MM.1S (cell line): ENCODE measurements at places on chromosomes 4 and X.

DNA sequence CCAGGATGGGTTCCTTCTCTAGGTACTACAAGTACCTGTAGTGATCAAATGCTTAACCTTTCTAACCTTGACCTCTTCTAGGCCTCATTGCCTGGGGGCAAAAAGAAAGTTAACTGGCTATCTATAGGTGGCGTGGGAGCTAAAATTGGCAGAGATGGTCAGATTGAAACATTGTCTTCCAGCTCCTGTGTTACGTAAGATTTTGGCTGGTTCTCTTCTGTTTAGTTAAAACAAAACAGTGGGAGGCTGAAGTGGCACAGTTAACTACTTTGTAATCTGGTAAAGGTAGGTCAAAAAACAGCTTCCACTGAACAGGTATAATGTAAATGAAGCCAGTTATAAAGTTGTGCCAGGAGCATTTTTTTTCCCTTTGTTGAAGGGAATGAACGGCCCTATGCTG, 115.2 kb downstream of the MBNL3 start:
- H3K36me3 ChIP-seq: no peaks in the 10 kb centered on the region
- H3K4me1 ChIP-seq: no peaks in the 10 kb centered on the region
- H3K27ac ChIP-seq: no peak overlapping the region
- no peak for DNase-seq

GRCh38 chr4:139655116-139655515, 10.5 kb upstream of the MGST2 start:
- no peak for DNase-seq
- H3K27me3 ChIP-seq: no peaks in the 10 kb centered on the region
- no peaks in the 10 kb centered on the region for H3K4me1 ChIP-seq
- H3K4me3 ChIP-seq: no peak overlapping the region
- no peak overlapping the region for H3K27ac ChIP-seq
- no peaks in the 10 kb centered on the region for H3K36me3 ChIP-seq

GRCh38 chr4:17166954-17167353, 268.5 kb upstream of the LDB2 start:
- no peaks in the 10 kb centered on the region for H3K36me3 ChIP-seq
- H3K4me3 ChIP-seq: no peak overlapping the region
- H3K4me1 ChIP-seq: no peaks in the 10 kb centered on the region
- no peak for DNase-seq
- no peak overlapping the region for H3K27ac ChIP-seq

- H3K4me3 ChIP-seq: no peak overlapping the region
- H3K27me3 ChIP-seq: no peaks in the 10 kb centered on the region
- no peak for DNase-seq
- H3K4me1 ChIP-seq: no peaks in the 10 kb centered on the region
Measured at GRCh38 chrX:129347291-129347690, 176.0 kb downstream of the SMARCA1 start.

DNA sequence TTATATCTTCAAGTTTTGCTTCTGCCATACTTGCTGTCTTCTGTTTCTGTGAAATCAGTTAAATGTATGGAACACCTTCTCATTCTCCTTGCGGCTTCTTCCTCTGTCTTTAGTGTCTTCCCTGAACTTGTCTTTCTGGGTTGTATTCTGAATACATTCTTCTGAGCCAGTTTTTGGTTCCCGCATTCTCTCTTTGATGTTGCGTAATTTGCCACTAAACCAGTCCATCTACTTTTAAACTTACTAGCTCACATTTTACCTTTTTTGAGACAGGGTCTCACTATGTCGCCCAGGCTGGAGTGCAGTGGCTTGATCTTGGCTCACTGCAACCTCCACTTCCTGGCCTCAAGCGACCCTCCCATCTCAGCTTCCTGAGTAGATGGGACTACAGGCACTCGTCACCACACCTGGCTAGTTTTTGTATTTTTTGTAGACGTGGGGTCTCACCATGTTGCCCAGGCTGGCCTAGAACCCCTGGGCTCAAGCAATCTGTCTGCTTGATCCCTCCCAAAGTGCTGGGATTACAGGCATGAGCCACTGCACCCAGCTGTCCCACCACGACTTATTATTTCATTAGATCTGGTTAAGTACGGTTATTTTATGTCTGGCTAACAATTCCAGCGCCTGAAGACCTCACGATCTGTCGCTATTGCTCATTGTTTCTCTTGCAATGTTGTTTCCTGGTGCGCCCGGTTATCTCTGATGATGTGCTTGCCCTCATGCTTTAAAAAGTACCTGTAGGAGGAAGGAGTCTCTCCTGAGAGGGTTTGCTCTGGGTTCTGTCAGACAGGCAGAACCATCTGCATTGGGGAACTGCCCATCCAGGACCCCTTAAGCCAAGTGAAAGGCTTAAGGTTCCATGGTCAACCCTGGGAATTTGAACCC, 9.8 kb upstream of the FAM3A start:
- H3K36me3 ChIP-seq: no peaks in the 10 kb centered on the region
- H3K27me3 ChIP-seq: no peaks in the 10 kb centered on the region
- H3K4me3 ChIP-seq: no peak overlapping the region
- no peak for DNase-seq
- H3K4me1 ChIP-seq: no peaks in the 10 kb centered on the region

GRCh38 chrX:155070038-155070437, 898 bp downstream of the CMC4 start:
- H3K27me3 ChIP-seq: no peaks in the 10 kb centered on the region
- no peaks in the 10 kb centered on the region for H3K36me3 ChIP-seq
- H3K4me3 ChIP-seq: peak overlapping the region; percentile 66
- no peak for DNase-seq

DNA sequence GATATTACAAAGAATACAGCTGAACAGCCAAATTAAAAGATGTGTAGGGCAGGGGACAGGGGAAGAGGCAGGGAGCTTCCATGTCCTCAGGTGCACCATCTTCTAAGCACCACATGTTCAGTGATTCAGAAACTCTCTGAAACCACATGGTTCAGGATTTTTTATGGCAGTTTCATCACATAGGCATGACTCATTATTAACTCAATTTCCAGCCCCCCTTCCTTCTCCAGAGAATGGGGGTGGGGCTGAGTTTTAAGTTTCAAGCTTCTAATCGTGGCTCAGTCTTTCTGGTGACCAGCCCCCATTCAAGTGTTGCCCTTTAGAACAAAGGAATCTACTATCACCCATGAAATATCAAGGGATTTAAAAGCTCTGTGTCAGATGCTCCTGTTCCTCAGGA, 317.8 kb upstream of the GALNT7 start:
- H3K36me3 ChIP-seq: no peaks in the 10 kb centered on the region
- no peaks in the 10 kb centered on the region for H3K27me3 ChIP-seq
- no peak overlapping the region for H3K27ac ChIP-seq

- H3K4me3 ChIP-seq: no peak overlapping the region
- no peak for DNase-seq
- no peaks in the 10 kb centered on the region; the same call in 1 of the 2 replicates for H3K36me3 ChIP-seq
- no peaks in the 10 kb centered on the region for H3K27me3 ChIP-seq
- H3K4me1 ChIP-seq: 0 out of 2 replicates have a peak, but pooled peaks cover 4% of the 10 kb centered on the region
- no peak overlapping the region for H3K27ac ChIP-seq
Measured at GRCh38 chrX:154488336-154489075, 1.9 kb downstream of the SLC10A3 start.

DNA sequence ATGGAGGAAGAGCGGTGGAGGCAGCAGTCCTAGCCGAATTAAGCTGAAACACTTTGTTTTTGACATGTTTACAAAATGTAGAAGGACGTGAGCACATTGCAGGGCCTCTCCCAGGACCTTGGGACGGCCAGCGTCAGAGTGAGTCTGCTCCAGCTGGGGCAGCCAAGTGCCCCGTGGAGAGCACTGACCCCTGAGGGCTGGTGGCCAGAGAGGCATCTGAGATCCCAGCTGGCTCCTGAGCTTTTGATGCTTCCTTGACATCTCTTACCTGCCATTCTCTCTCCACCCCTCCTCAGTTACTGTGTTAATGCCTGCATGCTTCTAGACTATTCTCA, 24.7 kb downstream of the NAT8L start:
- H3K4me3 ChIP-seq: no peak overlapping the region
- H3K4me1 ChIP-seq: no peaks in the 10 kb centered on the region
- DNase-seq: no peak
- no peaks in the 10 kb centered on the region for H3K36me3 ChIP-seq
- H3K27ac ChIP-seq: no peak overlapping the region
- H3K27me3 ChIP-seq: no peaks in the 10 kb centered on the region

DNA sequence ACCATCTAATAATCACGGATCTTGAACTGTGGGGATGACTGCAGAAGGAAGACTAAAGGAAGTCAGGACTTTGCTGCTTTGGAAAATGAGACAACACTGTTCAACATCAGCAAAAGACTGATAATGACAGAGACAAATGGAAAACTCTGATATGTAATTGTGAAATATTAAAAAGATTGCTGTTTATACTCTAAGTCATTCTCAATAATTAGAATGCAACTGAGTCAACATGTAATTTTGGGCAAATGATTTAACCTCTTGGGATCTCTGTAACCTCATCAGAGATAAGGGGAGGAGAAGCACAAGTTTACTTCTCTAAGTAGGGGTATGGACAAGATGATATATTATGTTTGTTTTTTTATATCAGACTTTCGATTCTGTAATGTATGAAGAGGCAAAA, 121.9 kb downstream of the GASK1B start:
- H3K36me3 ChIP-seq: no peaks in the 10 kb centered on the region
- H3K4me3 ChIP-seq: no peak overlapping the region
- no peaks in the 10 kb centered on the region for H3K4me1 ChIP-seq
- no peak for DNase-seq
- no peaks in the 10 kb centered on the region for H3K27me3 ChIP-seq
- H3K27ac ChIP-seq: no peak overlapping the region

DNA sequence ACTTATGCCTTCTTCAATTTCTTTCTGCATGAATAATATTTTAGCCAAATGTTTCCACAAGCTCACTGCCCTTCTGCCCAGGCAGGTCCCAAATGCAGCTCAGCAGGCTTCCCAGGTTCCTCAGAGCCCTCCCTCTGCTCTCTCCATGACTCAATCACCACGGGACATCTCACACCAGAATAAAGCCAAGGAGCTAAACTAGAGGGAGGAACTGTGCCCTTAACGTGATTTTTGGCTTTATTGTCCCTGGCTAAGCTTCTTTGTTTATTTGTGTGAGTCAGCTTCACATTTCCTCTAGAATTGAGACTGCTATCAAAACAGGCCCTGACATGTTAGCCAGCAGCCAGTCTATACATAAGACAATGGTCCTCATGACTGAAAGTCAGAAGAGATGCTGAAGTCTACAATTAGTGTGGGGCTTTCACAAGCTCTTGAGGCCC, 186.4 kb upstream of the GALNT7 start:
- H3K4me3 ChIP-seq: no peak overlapping the region
- peak; percentile 83 for DNase-seq
- H3K27me3 ChIP-seq: no peaks in the 10 kb centered on the region

DNA sequence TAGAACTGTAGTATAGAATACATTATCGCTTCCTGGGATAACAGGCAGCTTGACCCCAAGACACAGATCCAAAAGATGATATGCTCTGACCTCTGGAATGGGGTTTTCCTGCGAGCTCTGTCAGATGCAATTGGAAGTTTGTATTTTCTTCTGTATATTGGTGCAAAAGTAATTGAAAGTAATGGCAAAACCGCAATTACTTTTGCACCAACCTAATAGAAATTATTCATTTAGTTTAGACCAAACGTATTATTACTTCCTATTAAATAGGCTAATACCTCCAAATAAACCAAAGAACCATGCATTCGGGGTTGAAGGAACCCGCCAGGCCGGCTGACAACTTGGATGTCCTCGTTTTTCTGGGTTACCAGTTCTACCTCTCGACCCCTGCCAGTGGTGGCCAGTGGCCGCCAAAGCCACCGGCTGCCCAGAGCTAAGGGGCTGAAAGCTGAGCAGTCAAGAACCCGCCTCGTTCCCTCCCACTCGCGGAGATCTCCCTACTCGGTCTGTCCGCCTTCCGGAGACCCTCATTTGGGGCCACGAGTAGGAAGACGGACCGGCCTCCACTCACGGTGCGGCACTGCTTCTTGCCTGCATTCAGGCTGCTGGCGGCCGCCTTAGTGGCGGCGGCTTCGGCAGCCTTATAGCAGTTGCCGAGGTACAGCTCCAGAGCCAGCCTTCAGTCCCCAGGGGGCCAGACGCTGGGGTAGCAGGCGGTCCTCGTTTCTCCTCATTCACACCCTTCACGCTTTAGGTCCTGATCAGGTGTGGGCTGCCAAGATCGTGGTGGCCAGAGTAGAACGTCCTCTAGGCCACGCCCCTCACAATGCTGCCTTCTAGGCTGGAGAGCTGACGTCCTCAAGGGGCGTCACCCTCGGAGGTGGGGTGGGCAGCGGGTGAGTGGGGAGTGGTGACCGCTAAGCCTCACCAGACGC, 121.9 kb downstream of the RBMX2 start:
- H3K36me3 ChIP-seq: no peaks in the 10 kb centered on the region
- H3K4me1 ChIP-seq: no peaks in the 10 kb centered on the region
- DNase-seq: no peak
- no peak overlapping the region for H3K27ac ChIP-seq
- no peak overlapping the region for H3K4me3 ChIP-seq
- H3K27me3 ChIP-seq: no peaks in the 10 kb centered on the region

DNA sequence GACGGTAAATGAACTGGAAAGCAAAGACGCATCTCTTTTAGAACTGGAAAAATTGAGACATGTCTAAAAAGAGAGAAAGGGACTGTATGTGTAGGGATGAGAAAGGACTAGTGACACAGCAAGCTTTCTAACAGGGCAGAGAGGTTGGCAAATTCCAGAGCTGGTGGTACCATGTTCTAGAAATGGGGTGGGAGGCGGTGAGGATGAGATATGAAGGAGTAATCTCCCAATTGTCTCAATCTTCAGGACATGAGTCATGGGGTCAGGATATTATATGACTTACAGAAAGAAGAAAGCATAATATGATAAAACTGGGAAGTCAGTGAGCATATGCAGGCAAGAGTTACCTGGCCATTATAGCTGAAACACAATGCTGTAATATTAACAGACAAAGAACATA, 14.2 kb downstream of the TAB3 start:
- no peaks in the 10 kb centered on the region for H3K36me3 ChIP-seq
- H3K27ac ChIP-seq: no peak overlapping the region
- no peaks in the 10 kb centered on the region for H3K4me1 ChIP-seq
- DNase-seq: no peak
- no peak overlapping the region for H3K4me3 ChIP-seq
- no peaks in the 10 kb centered on the region for H3K27me3 ChIP-seq

GRCh38 chrX:42691196-42691595, 86.8 kb downstream of the PPP1R2C start:
- no peak for DNase-seq
- no peak overlapping the region for H3K4me3 ChIP-seq
- H3K4me1 ChIP-seq: no peaks in the 10 kb centered on the region
- H3K27me3 ChIP-seq: no peaks in the 10 kb centered on the region
- no peaks in the 10 kb centered on the region for H3K36me3 ChIP-seq
- H3K27ac ChIP-seq: no peak overlapping the region

DNA sequence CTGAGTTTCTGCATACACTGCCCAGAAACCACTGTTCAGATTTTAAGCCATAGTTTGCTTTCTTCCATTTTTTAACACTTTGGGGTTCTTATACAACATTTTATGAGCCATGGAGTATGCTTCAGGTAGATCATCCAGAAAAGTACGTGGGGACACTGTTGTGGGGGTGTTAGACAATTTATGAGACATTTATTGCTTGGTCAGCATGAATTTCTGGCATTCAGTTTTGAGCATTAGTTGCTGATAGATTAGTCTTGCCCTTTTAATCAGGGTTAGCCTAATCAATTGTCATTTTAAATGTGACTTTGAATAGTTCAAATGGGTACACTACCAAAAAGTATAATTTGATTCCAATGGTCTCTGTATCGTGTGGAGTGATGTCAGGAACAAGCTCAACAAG, 434.9 kb downstream of the GPM6A start:
- no peak overlapping the region for H3K4me3 ChIP-seq
- no peaks in the 10 kb centered on the region for H3K4me1 ChIP-seq
- no peak for DNase-seq
- H3K27ac ChIP-seq: no peak overlapping the region
- H3K36me3 ChIP-seq: no peaks in the 10 kb centered on the region
